Natural killer cell treated with Interleukin-12 subunit alpha and Interleukin-12 subunit beta and Interleukin-15 and Interleukin-18, amount 100 ng/mL, for 72 hours (primary cell): ENCODE measurements at places on chromosomes 6 and 20. TPM values are rescaled to one million over a fixed set of nuclear protein-coding genes. Genes with fewer than 3 reads are reported as not detected.

DNA sequence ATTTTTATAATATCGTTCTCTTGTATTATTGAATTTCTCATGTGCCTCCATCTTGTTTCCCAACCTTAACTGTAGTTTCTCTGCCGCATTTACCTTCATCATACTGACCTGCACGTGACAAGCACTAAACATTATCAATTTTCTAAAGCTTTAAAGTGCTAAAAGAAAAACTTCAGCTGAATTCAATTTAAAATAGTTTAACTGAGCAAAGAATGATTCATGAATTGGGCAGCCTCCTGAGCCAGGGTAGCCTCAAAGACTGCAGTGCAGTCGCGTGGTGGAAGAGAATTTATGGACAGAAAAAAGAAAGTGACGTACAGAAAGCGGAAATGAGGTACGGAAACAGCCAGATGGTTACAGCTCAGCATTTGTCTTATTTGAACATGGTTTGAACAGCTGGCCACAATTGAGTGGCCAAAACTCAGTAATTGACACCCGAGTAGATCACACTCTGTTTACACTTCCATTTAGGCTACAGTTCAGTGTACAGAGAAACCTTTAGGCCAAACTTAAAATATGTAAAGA lies 4.2 kb upstream of the ZDHHC14 start:
- no peak for DNase-seq

DNA sequence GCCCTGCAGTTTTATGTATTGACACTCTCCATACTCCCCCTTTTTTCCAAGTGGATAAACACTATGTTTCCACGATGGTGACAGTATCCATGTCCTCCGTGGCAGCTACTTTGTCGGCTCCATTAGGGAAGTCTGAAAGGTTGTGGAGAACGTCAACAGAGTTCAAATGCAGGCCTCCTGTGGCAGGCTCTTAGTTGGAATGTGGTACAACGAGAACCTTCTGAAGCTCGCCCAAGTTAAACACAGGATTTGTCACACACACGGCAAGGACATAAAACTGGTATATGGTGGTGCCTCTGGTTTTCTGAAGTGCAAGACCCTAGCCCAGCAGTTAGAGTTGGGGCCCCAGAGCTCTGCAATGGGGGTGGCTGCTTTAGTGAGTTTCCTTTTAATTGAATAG lies 187.0 kb upstream of the TAB2 start:
- no peak for DNase-seq

GRCh38 chr6:13474360-13474759 lies 13.0 kb downstream of the GFOD1 start:
- DNase-seq: no peak

GRCh38 chr6:56288347-56288746 lies 41.0 kb upstream of the COL21A1 start:
- DNase-seq: no peak

DNA sequence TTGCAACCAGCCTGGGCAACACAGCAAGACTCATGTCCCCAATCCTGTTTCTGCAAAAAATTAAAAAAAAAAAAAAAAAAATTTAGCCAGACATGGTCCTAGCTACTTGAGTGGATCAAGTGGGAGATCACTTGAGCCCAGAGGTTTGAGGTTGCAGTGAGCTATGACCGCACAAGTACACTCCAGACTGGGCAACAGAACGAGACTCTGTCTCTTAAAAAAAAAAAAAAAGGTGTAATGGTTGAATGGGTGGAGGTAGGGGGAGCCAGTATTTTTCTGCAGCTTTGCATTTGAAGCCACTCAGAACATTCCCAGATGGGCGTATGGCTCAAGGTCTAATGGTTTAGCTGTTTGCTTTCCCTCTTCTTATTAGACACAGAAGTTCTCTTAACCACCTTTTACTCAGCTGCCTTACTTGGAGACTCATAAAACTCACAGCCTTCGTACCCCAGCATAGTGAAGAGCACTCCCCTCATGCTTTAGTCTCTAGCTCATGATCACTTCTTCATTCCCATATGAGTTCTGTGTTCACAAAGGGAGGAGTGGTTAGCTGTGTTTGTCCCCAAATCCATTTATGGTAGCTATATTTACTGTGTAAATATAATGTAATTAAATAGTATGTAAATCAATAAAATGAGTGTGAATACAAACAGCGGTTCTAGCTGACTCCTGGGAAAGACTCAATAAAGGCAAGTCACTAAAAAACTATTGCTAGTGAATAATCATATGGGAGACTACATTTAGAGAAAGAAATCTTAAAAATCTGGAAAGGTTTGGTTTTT lies 9.0 kb downstream of the FKBP1A start:
- DNase-seq: no peak

GRCh38 chr6:82842721-82843120 lies 222.9 kb downstream of the UBE3D start:
- DNase-seq: no peak

- DNase-seq: no peak
These were observed 56.0 kb downstream of the OTOR start for GRCh38 chr20:16803965-16804792.

DNA sequence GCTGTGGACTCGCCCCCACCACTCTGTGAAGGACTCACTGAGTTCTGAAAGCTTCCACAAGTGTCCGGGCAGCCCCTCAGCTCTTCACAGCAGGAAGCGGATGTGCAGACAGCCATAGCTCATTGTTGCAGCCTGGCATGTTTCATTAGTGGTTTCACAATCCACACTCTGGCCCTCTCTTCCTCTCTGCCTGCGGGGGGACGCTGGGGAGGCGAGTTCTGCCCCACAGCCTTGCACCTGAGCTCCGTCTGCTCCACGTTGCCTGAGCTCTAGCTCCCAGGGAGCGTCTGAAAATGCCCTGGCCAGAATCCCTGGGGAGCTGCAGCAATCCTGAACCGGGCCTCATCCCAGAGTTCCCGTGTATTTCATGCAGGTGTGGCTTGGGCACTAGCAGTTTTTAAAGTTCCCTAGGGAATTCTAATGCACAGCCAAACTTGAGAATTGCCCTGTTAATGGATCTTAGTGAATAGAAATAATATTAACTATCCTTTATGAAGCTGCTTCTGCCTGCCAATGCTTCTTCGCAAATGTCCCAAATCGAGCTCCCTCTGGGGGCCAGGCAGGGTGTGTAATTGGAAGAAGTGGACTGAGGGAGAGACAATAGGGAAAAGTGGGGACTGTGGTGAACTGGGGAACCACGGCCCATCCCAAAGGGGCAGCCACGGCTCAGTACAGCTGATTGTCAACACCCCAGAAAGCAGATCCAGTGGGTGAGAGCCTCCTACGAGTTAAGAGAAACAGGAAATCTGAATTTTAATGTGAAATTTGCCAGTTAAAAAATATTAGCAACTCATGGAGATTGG lies 51.5 kb downstream of the CTCFL start:
- DNase-seq: peak; percentile 80

- DNase-seq: no peak
These were observed 132.5 kb downstream of the RTN4IP1 start for GRCh38 chr6:106496823-106497222.

- DNase-seq: no peak
These were observed 128.6 kb downstream of the ARID1B start for GRCh38 chr6:156905801-156906200.

GRCh38 chr20:57441510-57442154 lies 50.4 kb downstream of the RBM38 start:
- DNase-seq: no peak

GRCh38 chr20:20683481-20684321 lies 28.7 kb downstream of the RALGAPA2 start:
- DNase-seq: no peak

GRCh38 chr20:16397086-16397485 lies 176.2 kb downstream of the KIF16B start:
- DNase-seq: no peak

DNA sequence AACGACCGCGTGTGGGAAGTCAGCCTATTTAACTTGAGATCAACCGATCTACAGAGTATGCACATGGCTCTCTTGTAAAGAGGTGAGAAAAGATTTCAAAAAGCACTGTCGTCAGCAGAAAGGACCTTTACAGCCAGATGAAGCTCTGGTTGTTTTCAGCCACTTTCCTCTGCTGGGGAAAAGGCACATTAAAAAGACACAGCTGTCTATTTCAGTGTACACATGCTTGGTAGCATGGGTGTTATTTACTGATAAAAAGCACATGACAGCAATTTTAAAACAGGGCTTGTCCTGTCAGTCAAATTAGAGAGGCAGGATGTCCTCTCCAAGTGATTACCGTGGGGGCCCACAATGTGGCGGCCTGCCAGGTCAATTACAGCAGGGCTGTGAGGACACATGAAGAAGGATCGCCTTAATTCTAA lies 188.9 kb downstream of the PRKN start:
- no peak for DNase-seq

GRCh38 chr20:41524980-41525613 lies 93.1 kb downstream of the CHD6 start:
- no peak for DNase-seq

- no peak for DNase-seq
These were observed 88.7 kb downstream of the PLCB1 start for GRCh38 chr20:8220716-8221115.

GRCh38 chr6:44659726-44660125 lies 272.2 kb downstream of the CDC5L start:
- DNase-seq: no peak

GRCh38 chr6:7121700-7122241 lies 14.0 kb downstream of the RREB1 start:
- DNase-seq: no peak

Gene CDC40
- total RNA-seq: 30.6 TPM

Gene AVP
- not detected for total RNA-seq

Gene GJE1
- not detected for total RNA-seq

Gene OTOR
- not detected for total RNA-seq

Gene TP53TG5
- total RNA-seq: not detected

Gene NR2E1
- total RNA-seq: not detected

Gene CLDN20
- not detected for total RNA-seq

Gene BRD2
- 347 TPM for total RNA-seq

Gene C20orf96
- total RNA-seq: 6.2 TPM
